ENCODE measurements at places on chromosomes 5 and 9.

DNA sequence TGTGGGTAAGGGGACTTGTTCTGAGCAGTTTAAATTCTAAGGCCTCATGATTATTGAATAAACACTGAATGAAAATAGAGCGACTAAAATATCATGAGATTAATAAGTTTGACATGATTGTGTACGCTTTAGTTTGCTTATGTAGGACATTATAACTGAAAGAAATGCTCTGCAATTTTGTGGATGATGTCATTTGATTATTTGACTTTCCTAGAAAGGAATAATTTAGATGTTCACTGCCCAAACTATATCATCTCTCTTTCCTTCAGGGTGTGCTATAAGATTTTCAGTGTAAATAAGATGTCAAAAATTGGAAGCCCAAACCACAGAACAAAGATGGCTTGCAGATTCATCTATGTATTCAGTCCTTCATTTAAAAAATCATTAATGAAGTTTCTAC is 115.7 kb upstream of the MTAP start:
- no peak for DNase-seq

- DNase-seq: no peak
Observed at GRCh38 chr5:2158109-2158508, 275.4 kb upstream of the IRX4 start.

- peak; percentile 97 for DNase-seq
Observed at GRCh38 chr9:136902259-136902821, 16.0 kb downstream of the TRAF2 start.

GRCh38 chr5:120365656-120366446 is 98.2 kb upstream of the PRR16 start:
- DNase-seq: no peak
